AG08395 (cell line): ENCODE measurements at places on chromosomes 13 and 19.

DNA sequence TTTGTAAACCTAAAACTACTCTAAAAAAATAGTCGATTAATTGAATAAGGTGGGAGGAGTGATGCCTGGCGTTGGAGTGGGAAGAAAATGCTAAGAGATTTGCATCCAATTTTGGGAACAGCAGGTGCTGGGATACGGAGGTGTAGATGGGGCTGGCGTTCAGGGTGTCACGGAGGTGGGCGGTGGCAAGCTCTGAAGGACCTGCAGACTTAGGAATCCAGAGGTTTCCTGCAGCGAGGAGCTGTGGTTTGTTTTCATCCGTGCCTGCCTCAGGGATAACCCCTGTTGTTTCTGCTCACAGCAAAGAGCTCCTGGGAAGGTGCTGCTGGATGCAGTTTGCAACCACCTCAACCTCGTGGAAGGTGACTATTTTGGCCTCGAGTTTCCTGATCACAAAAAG lies 166.4 kb upstream of the RNF113B start:
- DNase-seq: no peak

- DNase-seq: no peak
Measured at GRCh38 chr13:43769529-43769928, 17.2 kb downstream of the ENOX1 start.

- no peak for DNase-seq
Measured at GRCh38 chr19:47389150-47389556, 30.2 kb downstream of the MEIS3 start.

- peak; percentile 19 for DNase-seq
Measured at GRCh38 chr13:41563341-41563983, 106.1 kb downstream of the RGCC start.

DNA sequence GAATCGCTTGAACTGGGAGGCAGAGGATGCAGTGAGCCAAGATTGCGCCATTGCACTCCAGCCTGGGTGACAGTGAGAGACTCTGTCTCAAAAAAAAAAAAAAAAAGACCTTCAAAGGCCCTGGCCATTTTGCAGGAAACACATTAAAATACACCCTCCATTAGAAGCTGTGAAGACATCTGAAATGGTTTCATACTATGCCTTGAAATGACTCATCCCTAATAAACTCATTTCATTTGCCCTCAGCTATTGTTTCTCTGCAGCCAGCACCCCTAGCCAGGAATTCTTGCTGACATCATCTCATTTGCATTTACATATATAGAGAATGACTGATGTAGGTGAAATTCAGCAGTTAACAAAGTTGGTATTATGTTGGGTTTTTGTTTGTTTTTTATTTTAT lies 8.7 kb downstream of the EML2 start:
- peak; percentile 87 for DNase-seq

GRCh38 chr13:66655847-66656454 lies 574.2 kb downstream of the PCDH9 start:
- no peak for DNase-seq

GRCh38 chr19:6527893-6528543 lies 2.8 kb upstream of the TNFSF9 start:
- no peak for DNase-seq

GRCh38 chr13:67227131-67227983 lies 2.8 kb downstream of the PCDH9 start:
- DNase-seq: no peak

GRCh38 chr19:51547397-51548212 lies 16.1 kb upstream of the SIGLEC6 start:
- DNase-seq: no peak

GRCh38 chr13:40490086-40490758 lies 176.2 kb downstream of the FOXO1 start:
- DNase-seq: no peak

DNA sequence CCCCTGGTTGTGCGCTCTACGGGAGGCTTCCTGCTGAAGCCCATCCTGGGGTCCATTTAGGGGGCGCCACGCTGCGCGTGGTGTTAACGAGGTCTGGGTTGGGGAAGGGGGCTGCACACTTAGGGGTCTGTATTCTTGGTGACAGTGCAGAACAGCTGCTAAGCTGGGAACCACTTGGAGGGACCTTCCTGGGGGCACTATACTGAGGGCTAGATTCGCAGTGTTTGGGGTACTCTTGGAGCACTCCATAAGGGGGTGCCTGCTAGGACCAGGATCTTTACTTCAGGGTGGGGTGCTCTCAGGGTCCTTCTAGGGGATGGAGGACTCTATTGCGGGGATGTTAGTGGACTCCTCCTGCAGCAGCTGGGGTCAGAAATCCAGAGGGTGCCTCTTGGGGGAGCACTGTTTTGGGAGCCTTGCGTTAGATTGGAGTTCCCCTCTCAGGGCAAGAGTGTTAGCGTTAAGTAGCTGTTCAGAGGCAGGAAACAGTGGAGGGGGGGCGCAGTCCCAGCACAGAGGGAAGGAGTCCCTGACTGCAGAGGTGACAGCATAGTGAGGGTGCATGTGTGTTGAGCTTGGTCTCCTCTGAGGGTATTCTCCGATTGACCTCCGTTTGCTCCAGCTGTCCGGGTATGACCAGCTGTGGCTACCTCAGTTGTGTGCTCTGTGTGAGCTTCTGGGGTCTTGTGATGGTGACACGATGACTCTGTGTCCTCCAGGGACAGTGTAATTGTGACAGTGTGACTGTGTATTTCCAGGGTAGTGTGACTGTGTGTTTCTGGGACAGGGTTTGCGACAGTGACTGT lies 1.1 kb downstream of the PDE4A start:
- no peak for DNase-seq

DNA sequence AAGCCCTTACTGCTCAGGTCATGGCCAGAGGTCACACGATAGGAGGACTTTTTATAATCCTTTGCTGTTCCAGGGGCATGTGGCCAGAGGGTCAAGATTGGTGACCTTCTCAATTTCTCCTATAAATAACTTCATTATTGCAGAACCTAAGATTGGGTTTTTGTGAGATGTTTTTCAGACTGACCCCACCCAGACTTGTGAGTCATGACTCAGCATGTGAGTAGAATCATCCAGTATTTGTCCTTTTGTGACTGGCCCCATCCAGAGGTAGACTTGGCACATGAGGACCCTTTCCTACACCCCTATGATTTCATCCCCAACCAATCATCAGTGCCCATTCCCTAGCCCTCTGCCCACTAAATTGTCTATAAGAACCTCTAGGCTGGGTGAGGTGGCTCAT lies 84.5 kb upstream of the ABCC4 start:
- no peak for DNase-seq

GRCh38 chr19:51511353-51511752 lies 9.8 kb upstream of the SIGLEC12 start:
- no peak for DNase-seq

DNA sequence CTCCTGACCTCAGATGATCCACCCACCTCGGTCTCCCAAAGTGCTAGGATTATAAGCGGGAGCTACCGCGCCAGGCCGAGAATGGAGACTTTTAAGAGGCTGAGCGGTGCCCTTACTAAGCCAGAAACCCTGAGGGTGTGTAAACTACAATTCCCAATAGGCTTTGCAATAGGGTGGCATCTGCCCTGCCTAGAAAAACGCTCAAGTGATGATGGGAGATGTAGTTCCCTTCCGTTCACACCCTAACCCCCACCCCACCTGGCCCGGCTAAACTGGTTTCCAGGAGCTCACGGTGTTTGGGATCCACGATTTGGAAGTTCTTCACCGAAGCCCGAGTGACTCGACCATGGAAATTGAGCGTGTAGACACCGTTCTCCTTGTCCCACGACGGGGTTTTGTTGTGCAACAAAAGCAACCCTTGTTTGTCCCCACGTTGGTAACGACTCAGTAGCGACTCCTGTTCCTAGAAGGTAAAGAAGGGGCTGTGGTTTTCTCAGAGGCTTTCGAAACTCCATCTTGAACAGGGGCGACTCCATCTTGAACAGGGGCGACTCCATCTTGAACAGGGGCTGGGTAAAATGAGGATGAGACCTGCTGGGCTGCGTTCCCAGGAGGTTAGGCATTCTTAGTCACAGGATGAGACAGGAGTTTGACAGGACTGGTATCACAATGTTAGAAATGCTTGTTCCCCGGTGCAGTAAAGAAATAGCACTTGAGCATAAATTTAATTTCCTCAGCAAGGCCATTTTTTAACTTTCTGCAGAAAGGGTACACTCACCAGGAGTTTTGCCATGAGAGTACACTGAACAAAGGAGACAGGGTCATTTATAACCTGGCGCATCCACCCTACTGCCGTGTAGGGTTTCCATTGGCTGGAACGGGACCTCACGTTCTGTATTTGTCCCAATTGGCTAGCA lies 9.8 kb downstream of the PPP1R15A start:
- no peak for DNase-seq

GRCh38 chr13:78596736-78597601 lies 6.4 kb downstream of the POU4F1 start:
- DNase-seq: no peak

- no peak for DNase-seq
Measured at GRCh38 chr19:41784312-41784711, 12.1 kb upstream of the CEACAM3 start.

GRCh38 chr13:48561466-48562235 lies 28.8 kb upstream of the RCBTB2 start:
- DNase-seq: no peak

- no peak for DNase-seq
Measured at GRCh38 chr19:3033595-3034405, 4.7 kb upstream of the TLE2 start.

GRCh38 chr19:2060884-2061494 lies 9.9 kb upstream of the MKNK2 start:
- DNase-seq: no peak

DNA sequence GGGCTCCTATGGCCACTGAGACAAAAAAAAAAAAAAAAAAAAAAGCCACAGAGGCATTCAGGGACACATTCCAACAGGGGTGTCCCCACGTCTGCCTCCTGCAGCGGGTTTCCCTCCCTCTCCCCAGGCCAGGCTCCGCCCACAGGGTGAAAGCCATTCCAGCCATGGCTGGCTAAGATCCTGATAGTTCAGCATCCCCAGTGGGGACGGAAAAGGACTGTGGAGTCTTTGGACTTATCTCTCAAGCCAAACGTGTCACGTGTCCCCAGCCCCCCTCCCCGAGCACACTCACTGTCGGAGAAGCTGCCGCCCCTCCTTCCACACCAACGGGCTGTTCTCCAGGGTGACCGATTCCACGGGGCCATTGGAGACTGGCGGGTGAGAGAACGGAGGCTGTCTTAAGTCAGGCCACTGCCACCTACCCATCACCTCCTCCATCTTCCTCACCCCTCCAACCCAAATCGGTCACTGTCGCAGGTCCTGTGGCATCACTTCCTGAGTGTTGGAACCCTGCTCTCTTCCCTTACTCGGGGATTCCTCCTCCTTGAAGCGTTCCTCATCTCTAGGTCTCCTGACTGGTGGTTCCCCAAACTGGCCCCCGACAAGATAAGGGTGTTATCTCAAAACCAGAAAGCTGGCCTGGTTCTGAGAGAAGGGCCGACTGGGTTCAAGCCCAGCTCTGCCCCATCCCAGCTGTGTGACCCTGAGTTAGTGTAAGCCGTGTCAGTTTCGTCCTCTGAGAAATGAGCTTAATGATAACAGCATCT lies 9.1 kb upstream of the FKRP start:
- peak; percentile 67 for DNase-seq

- DNase-seq: no peak
Measured at GRCh38 chr13:108439556-108439955, 170.0 kb downstream of the TNFSF13B start.

DNA sequence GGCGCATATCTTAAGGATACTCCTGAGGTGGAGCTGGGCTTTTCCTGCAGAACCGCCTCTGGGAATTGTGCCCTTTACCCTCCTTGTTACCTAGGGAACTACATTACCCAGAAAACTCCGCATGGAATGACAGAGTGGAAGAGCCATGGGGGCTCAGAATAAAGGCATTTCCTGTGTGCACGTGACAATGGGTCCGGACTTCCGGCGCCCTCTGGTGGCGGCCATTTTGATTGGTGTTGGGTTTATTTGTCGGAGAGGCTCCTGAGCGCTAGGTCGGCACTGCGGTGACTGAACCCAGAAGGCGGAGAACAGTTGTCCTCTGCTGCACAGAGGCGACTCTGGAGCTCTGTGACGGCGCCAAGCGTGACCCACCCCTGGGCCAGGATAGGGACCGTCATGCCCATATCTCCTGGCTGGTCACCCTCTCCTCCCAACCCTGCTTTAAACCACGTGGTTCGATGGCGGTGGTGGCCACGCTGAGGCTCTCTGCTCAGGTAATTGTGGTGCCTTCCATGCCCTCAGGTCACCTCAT lies at the start of gene ZNF587B:
Gene ZNF587B, plus strand, starts transcription at position 229 of the 532 bp plus-strand sequence. Its CDS starts 230 bp downstream, at position 459.
- DNase-seq: peak; percentile 19

GRCh38 chr13:37621811-37622361 lies 23.3 kb upstream of the POSTN start:
- peak; percentile 41 for DNase-seq

DNA sequence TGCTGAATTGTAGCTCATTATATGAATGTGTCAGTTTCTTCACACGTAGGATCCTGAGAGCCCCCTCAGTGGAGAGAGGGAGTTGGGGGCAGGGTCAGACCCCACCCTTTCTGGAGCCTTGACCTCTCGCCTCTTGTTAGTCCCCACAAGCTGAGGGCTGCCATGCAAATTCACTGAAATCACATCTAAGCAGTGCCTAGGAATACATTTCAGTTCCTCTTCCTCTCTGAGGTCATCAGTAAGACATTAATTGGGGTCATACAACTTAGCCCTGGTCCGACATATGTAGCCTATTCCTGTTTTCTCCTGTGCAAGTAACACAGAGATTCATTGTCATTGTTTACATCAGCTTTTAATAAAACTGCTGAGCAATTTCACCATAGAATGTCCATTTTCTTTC lies 30.0 kb downstream of the MYO9B start:
- no peak for DNase-seq

DNA sequence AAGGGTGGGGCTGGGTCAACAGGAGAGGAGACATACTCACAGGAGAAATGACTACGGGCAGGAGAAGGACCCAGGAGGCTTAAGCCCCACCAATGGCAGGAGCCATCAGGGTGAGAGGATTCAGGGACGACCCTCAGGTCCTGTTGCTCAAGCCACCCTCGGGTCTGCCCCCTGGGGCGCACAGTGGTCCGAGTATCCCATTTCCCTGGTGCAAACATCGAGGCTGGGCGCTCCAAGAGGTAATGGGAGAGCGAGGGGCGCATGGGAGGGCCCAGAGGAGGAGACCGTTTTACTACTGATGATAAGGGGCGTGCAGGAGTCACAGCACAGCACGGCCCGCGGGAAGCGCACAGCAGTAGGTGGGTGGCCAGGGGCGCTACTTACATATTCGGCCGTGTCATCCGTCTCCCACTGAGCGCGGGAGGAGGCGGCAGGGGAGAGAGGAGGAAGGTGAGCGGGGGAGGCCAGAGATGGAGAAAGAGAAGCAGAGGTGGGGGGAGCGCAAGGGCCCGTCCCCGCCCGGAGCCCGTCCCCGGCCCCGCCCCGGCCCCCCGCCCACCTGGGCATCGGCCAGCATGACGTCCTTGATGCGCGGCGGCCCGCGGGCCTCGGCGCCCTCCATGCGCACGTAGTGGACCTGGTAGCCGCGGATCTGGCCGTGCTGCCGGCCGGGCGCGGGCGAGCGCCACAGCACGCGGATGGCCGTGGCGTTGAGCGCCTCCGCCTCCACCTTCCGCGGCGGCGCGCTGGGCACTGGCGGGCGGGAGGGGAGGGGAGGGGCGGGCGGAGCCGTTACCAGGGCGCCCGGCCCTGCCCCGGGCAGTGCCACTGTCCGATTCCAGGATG lies 111.5 kb downstream of the PTPRS start:
- no peak for DNase-seq

GRCh38 chr13:92833071-92833470 lies 393.5 kb upstream of the GPC6 start:
- no peak for DNase-seq
